ENCODE measurements at places on chromosomes 7 and 10.

DNA sequence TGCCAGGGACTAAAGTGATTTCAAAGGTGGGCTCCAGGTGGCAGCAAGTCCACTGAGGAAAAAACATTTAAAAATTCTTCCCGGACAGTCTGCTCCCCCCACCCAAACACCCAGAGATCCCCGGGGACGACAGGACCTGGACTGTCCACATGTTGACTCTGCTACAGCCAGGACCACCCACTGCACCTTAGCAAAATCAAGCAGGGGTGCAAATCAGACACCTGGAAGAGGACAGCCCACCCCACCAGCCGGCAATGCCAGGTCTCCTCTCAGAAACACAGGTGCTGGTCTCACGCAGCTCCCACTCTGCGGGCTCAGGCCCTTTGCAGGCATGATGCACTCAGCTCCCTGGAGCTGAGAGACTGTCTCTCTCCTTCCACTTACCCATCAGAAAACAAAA is 251.9 kb downstream of the TNS3 start:
- DNase-seq: no peak

DNA sequence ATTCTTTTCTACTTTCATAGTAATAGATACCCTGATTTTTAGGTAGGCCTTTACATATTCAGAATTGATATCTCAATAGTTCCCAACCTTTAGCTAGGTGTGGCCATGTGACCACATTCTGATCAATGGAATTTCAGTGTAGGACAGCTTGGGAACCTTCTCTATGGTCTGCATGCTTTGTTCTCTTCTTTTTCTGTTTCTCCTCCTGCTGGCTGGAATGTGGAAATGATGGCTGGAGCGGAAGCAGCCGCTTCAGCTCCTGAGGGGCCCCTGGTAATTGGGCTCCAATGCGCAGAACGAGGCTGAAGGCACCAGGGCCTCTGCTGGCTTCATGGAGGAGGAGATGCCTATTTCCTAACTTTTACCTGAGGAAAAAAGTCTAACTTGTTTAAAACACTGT is 152.6 kb downstream of the ZMYND11 start:
- no peak for DNase-seq

GRCh38 chr10:73762915-73763314 is 18.7 kb downstream of the SEC24C start:
- no peak for DNase-seq

GRCh38 chr10:27663621-27664020 is 82.0 kb downstream of the MKX start:
- no peak for DNase-seq

GRCh38 chr7:5488286-5488878 is 64.7 kb upstream of the TNRC18 start:
- DNase-seq: no peak

DNA sequence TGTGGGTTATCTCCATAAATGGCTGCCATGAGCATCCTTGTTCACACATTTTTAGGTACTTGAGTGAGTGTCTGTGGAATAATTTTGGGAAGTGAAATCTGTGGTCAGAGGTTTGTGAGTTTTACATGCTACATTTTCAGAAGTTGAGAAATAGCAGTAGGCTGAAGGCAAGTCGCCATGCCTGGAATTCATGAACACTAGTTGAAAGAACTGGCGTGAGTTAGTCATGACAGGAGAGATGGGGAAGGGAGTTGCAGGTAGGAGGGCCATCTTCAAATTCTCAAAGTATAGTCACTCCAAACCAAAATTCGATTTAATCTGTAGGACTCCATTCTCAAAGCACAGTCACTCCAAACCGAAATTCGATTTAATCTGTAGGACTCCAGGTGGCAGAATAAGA is 89.6 kb downstream of the EGFR start:
- no peak for DNase-seq

- DNase-seq: no peak
Measured at GRCh38 chr10:8289186-8289924, 234.9 kb downstream of the GATA3 start.

- no peak for DNase-seq
Measured at GRCh38 chr10:15703151-15703880, 16.4 kb downstream of the ITGA8 start.

- no peak for DNase-seq
Measured at GRCh38 chr10:24731942-24732341, 8.3 kb upstream of the ARHGAP21 start.

GRCh38 chr7:47443049-47443448 is 138.9 kb downstream of the TNS3 start:
- DNase-seq: no peak

DNA sequence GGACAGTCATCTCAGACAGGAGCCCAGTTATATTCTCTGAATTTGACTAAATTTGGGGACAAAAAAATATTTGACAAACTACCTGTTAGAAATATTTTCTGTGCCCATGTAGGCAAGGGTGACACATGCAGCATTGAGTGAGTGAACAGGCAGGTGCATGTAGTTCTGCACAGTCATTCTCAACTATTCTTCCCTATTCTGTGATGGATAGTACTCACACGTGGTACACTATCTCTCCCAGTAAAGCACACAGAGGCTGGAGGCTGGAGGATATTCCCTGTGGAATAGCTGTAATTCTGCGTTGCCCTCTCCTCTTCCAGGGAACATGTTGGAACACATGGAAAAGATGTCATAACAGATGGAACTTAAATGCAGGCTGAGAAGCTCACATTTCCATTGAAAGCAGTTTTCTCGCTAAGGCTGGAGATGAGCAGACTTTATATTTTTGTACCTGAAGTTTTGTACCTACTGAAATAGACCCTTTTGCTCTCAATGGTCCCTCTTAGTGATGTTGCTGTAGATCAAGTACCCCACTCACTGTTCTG is 75.0 kb downstream of the GPR141 start:
- DNase-seq: peak; percentile 3

GRCh38 chr7:95472581-95473161 is 13.1 kb upstream of the ASB4 start:
- no peak for DNase-seq

DNA sequence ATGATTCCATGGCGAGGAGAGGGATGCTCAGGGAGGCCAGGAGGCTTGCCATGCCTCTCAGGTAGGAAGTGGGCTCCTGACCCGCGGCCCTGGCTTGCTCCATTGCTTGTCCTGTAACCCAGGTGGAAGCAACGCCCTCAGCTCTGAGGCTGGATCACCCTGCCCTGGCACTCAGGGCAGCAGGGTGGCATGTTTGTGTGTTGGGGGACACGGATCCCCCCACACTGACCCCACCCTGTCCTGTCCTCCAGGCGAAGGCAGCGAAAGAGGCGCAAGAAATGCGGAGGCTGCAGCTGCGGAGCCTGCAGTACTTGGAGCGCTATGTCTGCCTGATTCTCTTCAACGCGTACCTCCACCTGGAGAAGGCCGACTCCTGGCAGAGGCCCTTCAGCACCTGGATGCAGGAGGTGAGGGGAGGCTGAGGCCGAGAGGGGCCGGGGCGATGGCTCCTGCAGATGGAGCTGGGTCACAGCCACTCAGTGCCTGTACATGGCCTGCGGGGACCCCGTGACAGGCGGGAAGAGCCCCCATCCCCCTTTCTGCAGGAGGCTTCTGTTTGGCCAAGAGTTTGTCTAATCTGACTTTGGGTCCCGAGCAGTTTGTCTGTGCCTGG is 38.3 kb downstream of the PRF1 start:
- no peak for DNase-seq

DNA sequence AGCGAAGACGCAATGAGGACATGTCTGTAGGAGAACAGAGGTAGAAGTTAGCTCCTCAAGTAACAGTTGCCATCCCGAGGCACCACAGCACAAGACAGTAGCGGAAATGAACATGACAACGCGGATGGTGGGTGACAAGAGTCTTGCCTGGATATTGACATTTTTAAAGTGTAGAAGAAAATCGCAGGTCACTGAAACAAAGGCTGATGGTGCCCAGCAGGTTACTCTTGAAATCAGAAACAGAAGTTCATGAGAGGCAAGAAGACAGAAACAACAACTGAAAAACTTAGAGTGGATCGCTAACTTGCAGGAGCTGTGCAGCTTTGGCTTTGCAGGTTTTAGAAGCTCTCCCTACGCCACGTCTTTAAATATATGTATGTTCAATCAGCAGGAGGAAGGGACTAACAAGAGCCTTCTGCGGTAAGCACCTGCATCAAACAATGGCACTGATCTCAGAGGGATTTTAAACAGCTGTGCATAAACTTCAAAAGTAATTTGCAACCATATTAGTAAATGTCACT is 1.8 kb downstream of the PRKCQ start:
- peak; percentile 21 for DNase-seq

GRCh38 chr10:92569071-92569470 is 4.8 kb downstream of the IDE start:
- DNase-seq: no peak

GRCh38 chr10:234708-235406 is 99.6 kb downstream of the ZMYND11 start:
- peak; percentile 1 for DNase-seq

- DNase-seq: no peak
Measured at GRCh38 chr10:12703813-12704212, 297.7 kb downstream of the CCDC3 start.

GRCh38 chr10:78620985-78621799 is 447.6 kb upstream of the ZMIZ1 start:
- no peak for DNase-seq

DNA sequence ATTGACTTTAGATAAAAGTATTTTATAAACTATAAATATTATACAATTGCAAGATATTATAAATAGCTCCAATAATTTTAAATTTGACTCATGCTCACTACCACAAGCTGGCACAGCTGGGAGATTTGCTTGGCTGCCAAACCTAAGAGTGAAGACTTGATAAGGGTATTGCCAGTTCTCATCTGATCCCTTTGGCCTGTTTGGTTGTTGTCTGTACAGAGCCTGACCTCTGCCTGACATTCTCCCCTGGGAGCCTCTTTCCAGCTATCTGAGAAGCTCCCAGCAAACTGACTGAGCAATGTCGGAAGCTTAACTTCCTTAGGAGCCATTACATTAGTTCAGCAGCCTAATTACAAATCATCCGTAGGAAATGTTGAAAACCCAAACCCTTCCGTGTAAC is 10.2 kb upstream of the LMOD2 start:
- peak; percentile 56 for DNase-seq

DNA sequence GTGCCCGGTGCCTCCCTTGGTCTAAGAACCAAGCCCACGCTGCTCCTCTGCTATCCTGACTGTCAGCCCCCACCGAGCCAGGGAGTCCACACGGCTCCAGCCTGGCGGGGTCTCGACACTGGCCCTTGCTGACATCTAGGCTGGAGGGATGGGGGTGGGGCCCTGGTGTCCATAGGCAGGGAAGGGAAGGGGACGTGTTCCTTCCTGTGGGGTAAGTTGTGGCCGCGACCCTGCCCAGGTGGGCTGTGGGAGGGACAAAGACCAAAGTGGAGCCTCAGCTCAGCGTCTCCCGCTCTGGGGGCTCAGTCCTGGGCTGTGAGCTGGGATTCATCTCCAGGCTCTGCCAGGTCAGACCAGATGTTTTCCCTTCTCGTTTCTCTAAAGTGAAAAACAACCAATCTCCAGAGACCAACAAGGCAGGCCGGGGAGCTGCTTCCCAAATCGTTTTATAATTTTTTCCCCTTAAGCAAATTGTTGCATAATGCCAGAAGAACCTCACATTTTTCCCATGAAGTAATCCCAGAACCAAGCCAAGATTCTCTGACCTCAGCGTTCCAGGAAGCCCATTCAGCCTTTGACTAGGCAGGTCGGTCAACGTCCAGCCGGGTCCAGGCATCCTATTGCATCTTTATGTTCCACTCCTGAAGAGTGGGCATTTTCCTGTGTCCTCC is 101.2 kb downstream of the RGS10 start:
- no peak for DNase-seq

GRCh38 chr10:29114141-29114540 is 174.7 kb upstream of the LYZL1 start:
- no peak for DNase-seq

GRCh38 chr7:157035302-157035701 is 24.8 kb upstream of the MNX1 start:
- DNase-seq: no peak

GRCh38 chr10:15230257-15230656 is 61.8 kb upstream of the NMT2 start:
- no peak for DNase-seq

- no peak for DNase-seq
Measured at GRCh38 chr7:11714205-11714604, 117.8 kb downstream of the THSD7A start.

All from NCI-H82 (cell line).